HCEC 1CT (cell line): ENCODE measurements at places on chromosomes 6 and 20.

GRCh38 chr6:56799989-56800388 is 154.9 kb upstream of the BEND6 start:
- DNase-seq: no peak

GRCh38 chr6:95949985-95950384 is 65.8 kb upstream of the FUT9 start:
- DNase-seq: no peak

- no peak for DNase-seq
These were observed 459.8 kb upstream of the RUNX2 start for GRCh38 chr6:44868335-44868668.

DNA sequence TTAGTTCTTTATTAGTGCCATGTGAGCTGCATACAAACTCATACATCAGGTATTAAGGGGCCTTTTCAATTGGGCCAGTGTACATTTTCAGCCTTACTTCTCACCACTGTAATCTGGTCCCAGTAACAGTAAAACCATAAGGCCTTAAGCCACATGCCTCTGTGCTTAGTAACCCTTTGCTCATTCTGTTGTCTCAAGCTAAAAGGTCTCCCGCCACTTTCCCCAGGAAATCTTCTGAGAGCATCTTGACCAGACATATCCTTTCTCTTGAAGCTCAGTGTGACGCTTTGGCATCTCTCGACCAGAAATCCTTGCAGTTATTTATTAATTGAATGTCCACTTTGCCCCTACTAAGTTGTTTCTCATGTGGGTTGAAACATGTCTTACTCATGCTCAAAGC is 68.0 kb downstream of the CYP39A1 start:
- peak; percentile 11 for DNase-seq

GRCh38 chr6:79048611-79049010 is 29.4 kb downstream of the PHIP start:
- DNase-seq: peak; percentile 45

- DNase-seq: no peak
These were observed 273.8 kb upstream of the AGPAT4 start for GRCh38 chr6:161547617-161548016.

DNA sequence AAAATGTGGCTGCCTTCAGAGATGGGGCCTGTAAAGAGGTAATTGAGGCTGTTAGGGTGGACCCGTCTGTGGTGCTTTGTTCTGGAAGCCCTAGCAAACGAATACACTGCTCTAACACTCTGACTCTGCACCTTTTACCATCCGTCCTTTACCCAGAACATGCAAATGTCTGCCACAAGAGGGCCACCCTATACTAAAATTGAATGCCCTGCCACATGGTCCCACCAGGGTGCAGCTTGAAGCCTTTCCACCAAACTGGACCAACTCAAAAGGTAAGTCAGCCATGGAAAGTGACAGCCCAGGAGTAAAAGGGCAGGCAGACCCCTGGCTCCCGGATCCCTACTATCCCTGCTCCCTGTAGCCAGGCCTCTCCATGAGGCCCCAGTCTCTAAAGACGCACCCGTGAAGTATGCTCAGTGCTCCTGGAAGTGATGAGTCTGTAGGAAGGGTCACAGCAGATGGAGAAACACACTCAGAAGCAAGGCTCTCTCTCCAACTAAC is 5.8 kb upstream of the BFSP1 start:
- peak; percentile 76 for DNase-seq

GRCh38 chr6:79373246-79373645 is 138.8 kb upstream of the HMGN3 start:
- no peak for DNase-seq

DNA sequence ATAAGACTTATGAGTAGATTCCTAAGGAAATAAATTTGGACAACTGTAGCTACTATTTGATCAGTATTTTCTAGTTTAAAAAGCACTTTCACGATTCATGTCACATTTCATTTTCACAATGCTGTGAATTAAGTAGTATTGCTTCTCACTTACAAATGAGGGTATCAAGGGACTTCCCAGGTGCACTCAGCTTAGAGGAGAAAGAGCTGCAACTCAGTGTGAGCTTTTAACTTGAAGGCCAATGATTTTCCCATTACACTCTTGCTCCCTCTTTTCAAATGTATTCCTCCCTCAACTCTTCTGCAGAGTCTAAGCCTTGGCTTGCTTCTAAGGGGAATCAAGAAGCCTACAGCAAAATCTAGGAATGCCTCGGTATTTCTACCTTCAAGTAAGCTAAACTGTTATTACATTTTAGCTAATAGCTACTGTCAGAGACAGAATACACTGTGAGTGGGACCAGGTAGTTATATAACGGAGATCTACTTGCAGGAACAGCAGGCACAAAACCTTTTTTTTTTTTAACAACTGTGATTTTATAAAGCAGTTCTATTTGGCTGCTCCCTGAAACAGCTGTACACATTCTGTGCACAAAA is 339.0 kb downstream of the SYNE1 start:
- no peak for DNase-seq

DNA sequence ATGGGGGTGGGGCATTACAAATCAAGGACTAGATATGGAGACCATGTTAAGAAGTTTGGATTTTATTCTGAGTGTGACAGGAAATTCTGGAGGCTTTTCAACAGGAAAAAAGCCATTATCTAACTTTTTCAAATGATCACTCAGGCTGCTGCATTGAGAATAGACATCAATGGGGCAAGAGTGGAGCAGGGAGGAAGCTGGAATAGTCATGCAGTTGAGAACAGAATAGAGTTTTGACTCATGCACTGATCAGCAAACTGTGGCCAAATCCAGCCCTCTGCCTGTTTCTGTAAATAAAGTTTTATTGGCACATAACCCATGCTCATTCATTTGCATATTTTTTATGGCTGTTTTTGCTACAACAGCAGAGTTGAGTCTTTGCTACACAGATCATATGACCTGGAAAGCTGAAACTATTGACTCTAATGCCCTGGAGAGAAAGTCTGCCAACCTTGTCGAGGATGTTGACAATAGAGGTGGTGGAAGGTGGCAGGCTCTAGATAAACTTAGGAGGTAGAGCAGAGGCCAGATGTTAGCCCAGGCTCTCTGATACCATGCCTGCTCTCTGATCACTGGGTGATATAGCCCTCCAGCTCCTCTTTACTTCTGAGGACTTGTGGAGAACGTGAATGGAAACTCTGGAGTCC is 441.8 kb downstream of the PTPRT start:
- no peak for DNase-seq

DNA sequence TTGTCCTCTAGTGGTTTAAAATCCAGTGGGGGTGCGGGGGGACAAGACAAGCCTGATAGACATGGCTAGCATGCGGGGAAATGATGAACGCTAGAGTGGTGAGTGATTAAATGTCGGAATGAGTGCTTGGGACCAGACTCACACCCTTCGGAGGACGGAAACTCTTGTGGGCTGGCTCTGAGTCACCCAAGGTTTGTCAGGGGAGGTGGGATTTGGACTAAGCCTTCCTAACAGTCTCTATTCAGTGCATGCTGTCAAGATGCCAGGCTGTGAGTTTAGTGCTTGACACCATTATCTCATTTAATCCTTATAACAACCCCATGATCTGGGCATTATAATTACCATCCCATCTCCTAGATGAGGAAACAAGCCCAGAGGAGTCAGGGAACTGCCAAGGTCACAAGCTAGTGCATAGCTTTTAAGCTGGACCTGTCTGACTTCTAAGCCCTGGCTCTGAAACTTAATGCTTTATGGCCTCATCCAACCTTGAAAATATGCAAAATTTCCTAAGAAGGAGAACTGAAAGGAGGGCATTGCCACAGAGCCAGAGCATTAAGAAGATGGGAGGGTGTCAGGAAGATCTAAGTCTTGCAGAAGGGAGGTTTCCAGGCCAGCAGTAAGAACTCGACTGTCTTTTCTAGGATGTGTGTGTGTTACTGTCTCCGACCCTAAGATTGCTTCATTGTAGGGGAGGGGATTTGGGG is 168.7 kb upstream of the LRFN2 start:
- no peak for DNase-seq
